ENCODE measurements at places on chromosomes 13 and 19.

- no peak for DNase-seq
Observed at GRCh38 chr13:39599012-39599411, 4.0 kb downstream of the LHFPL6 start.

GRCh38 chr19:54266133-54266532 lies 9.1 kb upstream of the LILRB5 start:
- DNase-seq, result peak; percentile 56

GRCh38 chr13:28046981-28047380 lies 53.4 kb downstream of the FLT3 start:
- DNase-seq, result no peak

GRCh38 chr13:89930861-89931260 lies 1416.6 kb upstream of the MIR17HG start:
- peak; percentile 4 for DNase-seq

- peak; percentile 86 for DNase-seq
Observed at GRCh38 chr19:10870501-10870954, 825 bp upstream of the CARM1 start.

Data from right kidney (tissue), 9 donors.